ENCODE measurements at places on chromosomes 6 and 20.

DNA sequence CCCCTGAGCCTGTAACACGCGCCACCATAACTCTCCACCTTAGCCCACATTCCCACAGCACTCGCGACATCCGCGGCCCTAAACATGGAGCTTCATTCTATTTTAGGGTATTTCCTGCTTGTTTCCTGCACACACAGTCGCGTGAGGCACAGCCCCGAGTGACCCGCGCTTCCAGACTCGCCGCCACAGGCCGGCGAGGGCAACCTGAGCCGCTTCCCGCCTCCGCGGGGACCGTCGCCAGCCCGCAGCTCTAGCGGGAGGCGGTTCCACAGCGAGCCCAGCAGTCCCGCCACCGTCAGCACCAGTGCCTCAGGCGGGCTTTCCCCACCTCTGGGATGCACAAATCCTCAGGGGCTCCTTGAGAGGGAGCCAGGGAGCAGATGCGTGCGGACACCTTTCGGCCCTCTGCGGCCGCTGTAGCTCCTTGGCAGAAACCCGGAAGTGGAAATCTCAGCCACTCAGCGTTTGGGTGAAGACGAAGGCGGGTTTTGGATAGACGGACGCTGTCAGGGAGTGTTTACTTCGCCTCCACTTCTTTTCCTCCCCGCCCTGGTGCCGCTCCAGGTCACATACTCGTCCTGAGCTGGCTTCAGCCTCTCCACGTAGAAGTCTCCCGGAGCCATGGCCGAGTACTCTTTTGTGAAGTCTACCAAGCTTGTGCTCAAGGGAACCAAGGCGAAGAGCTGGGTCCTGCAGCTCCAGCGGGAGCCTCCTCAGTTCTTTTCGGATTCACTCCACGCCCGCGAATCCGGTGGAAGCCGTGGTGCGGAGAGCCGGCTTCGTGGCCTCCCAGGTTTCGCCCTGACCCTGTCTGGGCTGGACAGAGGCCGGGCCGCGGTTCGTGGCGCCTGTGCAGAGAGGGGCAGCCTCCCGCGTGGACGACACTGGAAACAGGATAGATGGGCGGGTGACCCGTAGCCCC, 2177.4 kb upstream of the DEFB115 start:
- DNase-seq, result no peak

- DNase-seq, result no peak
Observed at GRCh38 chr6:135044639-135045038, 10.0 kb downstream of the HBS1L start.

GRCh38 chr6:142387997-142388815, 86.4 kb downstream of the ADGRG6 start:
- peak; percentile 55 for DNase-seq

GRCh38 chr6:146546443-146547043, 2.9 kb downstream of the RAB32 start:
- DNase-seq, result no peak

DNA sequence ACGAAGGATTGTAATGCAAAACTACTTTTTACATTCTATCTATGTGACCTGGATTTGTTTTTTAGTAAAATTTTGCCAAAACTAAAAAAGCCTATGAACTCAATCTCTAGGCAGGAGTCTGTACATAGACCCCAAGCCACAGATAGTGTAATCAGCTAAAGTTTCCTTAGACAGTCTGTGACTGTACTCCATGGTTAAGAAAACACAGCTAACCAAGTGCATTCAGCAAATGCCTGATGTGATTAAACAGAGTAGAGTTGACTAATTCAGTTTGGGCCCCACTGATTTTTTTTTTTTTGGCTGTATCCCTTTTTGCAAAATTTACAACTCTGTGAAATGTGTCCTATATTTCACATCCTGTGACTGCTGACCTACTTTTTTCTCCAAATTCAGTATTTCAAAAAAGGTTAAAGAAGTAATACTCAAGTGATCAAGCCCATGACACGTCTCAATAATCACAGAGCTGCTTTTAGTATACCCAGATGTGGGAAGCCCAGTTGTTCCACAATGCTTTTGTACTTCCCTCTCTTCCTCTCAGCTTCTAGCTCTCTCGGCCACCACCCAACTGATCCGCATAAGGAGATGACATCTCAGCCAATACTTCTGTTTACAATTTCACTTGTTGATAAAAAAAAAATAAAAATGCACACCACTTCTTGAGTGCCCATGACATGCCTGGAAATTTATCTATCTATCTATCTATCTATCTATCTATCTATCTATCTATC, 108.8 kb upstream of the TBX18 start:
- no peak for DNase-seq

- no peak for DNase-seq
Observed at GRCh38 chr6:154951345-154952200, 43.5 kb upstream of the TIAM2 start.

GRCh38 chr6:168121303-168121665, 42.3 kb upstream of the FRMD1 start:
- DNase-seq, result no peak

DNA sequence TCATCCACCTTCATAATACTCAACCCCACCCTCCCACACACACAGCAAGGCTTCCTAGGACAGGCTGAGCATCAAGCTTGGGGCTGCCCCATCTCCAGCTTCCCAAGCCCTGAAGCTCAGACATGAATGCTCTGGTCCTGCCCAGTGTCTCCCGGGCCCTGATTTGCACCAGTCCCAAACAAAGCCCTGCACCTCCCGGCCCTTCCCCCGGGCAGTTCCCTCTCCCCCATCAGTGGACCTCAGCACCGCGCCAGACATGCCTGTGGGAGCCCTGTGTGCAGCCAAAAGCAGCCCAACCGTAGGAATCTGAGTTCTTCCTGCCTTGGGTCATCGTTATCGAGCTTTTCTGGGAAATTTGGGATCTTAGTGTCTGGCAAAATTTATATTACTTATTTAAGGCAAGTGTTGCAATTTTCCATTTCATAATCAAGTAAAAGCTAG, 63.5 kb downstream of the THBS2 start:
- DNase-seq, result no peak

- no peak for DNase-seq
Observed at GRCh38 chr6:13550656-13551055, 23.7 kb upstream of the SIRT5 start.

DNA sequence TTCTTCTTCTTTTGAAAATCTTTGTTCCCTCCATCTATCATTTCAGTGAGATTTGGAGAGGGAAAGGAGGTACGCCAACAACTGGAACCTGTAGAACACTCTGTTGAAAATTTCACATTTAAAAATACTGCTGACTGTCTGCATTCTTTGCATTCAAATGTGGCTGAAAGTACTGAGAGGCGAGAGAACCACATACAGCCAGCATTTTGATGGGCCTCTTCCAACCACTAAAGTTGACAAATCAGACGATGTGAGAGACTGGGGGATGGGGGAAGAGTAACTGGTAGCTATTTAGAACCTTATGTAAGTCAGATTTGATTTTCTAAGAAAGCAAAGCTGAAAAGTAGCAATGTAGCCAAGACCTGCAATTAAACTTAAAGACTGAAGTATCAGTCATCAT, 77.5 kb downstream of the FKBP5 start:
- no peak for DNase-seq

GRCh38 chr6:26347699-26348098, 17.3 kb upstream of the BTN3A2 start:
- no peak for DNase-seq

GRCh38 chr6:138434925-138435324, 30.9 kb downstream of the HEBP2 start:
- no peak for DNase-seq

DNA sequence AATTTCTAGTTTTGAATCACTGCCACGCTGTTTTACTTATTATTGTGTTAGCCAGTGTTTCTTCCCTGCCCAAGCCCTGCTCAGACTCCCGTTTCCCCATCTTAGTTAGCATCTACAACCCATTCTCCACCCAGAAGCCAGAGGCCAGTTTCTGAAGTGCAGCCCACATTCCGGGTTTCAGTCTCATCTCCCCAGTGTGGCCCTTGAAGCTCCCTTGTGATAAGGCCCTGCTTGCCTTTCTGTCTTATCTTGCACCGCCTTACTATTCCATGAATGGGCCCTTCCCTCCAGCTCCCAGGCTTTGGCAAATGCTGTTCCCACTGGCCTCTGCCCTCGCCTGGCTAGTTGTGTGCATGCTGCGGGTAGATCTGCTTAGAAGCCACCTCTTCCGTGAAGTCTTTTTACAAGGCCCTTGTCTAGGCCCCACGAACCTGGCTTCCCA, 41.1 kb downstream of the TOX2 start:
- no peak for DNase-seq

- DNase-seq, result no peak
Observed at GRCh38 chr6:86936834-86937218, 502 bp upstream of the HTR1E start.

DNA sequence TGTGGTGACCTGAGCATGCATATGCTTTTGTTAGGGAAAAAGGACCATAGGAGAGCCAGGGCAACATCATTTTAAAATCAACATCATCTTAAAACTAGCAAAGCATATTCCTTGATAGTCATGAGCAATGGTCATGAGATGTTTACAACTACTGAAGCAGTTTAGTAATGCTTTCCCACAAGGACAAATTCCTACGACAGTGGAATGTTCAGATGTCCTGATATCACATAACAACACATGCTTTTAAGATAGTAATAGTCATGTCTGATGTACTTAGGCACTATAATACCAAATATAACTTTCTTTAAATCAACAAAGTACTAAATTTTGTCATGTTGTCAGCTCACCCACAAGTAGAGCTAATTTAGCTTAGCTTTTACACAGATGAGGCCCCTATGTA, 370.3 kb downstream of the HTR1B start:
- DNase-seq, result no peak

DNA sequence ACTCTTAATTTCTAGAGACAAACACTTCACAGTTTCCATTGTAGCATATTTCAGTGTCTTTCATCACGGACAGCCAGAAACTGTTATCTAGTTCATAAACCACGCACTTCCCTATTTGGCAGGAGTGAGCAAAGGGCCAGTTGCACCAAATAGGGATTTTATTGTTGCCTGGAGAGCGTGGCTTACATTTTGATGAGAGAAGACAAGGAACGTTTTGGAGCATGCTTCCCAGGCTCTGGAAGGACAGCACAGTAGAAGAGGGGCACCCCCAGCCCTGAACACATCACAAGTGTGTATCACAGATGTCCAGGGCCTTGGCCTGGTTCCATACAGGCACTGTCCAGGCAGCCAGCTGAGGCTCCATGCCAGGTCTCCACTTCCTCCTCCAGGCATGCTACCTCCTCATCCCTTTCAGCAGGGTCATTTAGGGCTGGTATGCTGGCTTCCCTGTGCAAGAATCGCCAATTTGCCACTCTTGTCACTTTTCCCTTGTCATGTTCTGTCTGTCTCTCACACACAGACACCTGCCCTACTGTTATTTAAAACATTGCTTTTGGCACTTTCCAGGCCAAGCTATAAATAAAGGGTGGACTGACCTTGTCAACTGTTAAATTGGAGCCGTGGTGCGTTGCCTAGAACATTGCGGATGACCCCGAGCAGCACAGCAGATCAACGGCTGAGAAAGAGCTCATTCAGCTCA, 235.0 kb upstream of the GMDS start:
- DNase-seq, result no peak

- peak; percentile 53 for DNase-seq
Observed at GRCh38 chr20:1108437-1108920, 9.9 kb upstream of the PSMF1 start.

DNA sequence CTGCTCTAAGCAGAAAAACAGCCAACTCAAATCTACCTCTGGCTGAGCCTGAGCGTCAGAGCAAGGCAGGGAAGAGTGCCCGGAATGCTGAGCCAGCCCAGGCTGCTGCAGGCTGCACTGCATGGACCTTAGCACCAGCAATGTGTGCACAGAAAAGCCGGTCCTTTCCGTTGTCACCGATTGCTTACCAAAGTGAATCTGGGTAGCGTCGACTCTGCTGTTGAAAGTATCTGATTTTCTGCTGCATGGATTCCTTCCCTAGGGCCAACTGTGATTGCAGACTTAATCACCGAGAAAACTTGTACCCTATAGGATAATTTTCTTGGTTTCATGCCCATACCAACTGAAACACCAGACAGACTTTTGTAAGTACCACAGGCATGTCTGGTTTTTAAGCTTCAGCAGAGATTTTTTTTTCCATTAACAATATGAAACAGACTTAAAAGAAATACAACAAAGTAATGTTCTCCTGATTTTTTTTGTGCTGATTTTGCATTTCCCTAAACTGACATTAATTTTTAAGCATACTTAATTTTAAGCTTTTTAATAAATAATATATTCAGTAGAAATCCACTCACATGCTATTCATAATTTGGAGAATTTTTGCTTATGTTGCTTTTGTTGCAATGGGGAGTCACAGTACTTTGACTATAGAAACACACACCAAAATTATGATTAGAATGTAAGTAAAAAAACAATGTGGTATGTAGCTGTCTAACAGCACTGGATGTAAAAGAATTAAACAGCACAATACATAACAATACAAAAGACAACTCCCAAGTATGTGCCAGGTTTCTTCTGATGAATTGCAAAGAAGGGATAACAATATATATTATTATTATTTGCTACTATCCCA, 218.0 kb downstream of the THBS2 start:
- no peak for DNase-seq

GRCh38 chr20:50163570-50164317, 10.2 kb upstream of the PEDS1 start:
- peak; percentile 42 for DNase-seq

DNA sequence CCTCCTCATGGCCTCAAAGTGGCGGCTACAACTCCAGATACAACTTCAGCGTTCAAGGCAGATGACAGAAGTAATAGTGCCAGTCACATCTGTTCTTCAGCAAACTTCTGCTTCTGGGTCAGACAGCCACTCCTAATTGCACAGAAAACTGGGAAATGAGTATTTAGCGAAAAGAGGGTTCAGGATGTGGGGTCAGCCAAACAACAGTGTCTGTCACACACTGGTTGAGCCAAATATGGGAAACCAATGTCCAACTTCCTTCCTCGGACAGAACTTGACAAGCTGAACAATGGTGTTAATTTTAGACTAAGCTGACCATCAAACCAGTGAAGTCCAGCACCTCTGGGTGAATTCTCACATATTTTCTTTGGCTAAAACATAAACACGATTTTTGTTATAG, 22.1 kb downstream of the NUDT3 start:
- DNase-seq, result no peak

GRCh38 chr20:20668639-20669038, 43.8 kb downstream of the RALGAPA2 start:
- DNase-seq, result no peak

- peak; percentile 79 for DNase-seq
Observed at GRCh38 chr6:128235556-128235955, 284.8 kb downstream of the PTPRK start.

GRCh38 chr20:44021186-44021585, 106.5 kb downstream of the TOX2 start:
- DNase-seq, result no peak

DNA sequence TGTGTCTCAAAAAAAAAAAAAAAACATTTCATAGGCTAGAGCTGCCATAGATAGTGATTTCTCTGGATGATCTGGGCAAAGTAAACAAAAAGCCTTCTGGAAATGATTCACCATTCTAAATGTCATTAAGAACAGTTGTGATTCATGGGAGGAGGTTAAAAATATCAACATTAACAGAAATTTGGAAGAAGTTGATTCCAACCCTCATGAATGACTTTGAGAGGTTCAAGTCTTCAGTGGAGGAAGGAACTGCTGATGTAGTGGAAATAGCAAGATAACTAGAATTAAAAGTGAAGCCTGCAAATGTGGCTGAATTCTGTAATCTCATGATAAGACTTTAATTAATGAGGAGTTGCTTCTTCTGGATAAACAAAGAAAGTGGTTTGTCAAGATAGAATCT, 26.8 kb upstream of the MMP24 start:
- DNase-seq, result no peak
